ENCODE measurements at places on chromosomes 4 and X. TPM values are rescaled to one million over a fixed set of nuclear protein-coding genes. Genes with fewer than 3 reads are reported as not detected.

DNA sequence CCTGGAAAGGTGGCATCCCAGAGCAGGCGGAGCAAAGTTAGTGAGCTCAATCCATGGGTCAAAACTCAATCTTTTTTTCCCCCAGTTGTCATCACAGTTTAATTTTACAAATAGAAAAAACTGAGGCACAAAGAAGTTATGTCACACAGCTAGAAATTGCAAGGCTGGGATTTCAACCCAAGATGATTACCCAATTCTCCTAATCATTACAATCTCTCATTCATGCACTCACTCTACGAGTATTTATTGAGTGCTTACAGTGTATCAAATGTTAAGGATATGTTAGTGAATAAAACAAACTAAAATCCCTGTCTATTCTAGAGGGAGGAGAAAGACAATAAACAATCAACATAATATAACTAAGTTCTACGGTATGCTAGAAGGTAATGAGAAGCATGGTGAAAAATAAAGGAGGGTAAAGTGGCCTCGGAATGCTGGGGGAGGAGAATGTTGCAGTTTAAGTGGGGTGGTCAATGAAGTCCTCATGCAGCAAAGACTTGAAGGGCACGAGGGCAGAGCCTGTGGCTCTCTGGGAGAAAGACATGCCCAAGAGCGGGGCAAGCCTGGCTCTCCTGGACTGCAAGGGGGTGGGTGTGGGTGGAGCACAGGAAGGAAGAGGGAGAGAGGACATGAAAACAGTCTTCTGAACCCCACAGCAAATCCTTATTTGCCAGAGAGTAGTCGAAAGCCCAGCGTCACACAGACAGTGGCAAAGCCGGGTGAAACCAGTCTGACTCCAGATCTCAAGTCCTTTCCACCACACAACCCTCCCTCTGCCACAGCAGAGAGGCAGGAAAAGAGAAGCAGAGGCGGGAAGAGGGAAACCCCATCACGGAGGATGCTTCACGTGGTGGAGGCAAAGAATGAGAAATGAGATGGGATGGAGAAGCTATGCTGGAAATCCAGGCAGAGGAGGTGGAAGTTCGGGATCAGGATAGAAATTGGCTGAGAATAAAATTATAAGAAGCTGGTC lies 48.3 kb downstream of the RAB33B start:
- no peak for DNase-seq

DNA sequence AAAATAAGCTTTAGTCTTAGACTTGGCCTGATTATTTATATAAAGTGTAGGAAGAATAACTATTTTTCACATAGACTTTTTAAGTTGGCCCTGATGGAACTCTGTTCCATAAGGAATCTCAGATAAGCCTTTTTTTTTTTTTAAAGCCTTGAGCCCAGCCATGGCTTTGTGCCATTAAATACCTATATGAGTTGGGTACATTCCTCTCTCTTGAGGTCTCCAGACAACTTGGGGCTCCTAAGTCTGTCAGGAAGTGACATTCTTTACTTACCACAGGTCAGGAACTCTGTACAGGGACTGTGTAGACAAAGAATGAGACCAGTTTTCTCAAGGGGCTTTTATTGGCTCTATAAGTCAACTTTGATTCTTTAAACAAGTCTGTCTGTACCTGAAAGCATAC lies 27.1 kb upstream of the IGFBP7 start:
- no peak for DNase-seq

Gene FGF5
- not detected for total RNA-seq

DNA sequence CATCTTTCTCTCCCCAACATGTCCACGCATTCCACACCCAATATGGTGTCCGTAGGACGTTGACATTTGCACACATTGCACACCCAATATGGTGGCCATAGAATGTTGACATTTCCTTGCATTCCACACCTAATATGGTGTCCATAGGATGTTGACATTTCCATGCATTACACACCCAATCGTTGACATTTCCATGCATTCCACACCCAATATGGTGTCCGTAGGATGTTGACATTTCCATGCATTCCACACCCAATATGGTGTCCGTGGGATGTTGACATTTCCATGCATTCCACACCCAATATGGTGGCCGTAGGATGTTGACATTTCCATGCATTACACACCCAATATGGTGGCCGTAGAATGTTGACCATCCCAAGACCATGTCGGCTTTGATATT lies 88.4 kb upstream of the SHOX start:
- no peak for DNase-seq

DNA sequence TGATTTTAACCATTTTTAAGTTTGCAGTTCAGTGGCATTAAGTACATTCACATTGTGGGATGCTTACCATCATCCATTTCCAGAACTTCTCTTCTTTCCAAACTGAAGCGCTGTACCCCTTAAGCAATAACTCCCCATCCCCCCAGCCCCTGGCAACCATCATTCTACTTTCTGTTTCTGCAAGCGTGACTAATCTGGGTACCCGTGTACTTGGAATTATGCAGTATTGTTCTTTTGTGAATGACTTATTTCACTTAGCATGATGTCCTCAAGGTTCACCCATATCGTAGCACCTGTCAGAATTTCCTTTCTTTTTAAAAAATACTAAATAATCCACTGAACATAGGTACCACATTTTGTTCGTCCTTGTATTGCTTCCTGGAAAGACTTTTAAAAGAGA lies 32.9 kb downstream of the USP9X start:
- DNase-seq = no peak

DNA sequence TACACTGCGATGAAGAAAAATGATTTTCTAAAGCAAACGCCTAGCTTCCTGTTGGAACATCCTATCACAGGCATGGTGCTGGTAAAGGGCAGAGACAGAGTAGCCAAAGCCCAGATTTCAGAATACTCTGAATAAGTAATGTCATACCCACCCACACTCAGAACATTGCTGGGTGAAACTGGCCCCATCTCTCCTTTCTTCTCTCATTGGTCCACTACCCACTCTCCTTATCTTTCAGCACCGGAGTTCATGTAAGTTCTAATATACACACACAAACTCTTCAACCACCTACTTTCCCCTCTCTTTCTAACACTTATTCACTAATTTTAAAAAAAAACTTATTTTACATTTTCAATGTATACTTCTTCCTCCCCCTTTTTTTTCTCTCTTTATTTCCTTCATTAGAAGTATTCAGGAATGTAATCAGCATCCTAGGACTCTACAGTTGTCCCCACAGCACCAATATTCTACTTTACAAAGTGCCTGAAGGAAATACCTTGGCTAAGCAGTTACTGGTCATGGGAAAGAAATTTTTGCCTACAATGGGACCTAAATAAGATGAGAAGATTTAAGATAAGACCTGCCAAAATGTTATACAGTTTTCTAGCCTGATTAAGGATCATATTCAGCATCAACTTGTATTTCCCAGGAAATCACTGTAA lies 63.0 kb downstream of the SEC24D start:
- DNase-seq = no peak

GRCh38 chrX:22652596-22652995 lies 347.2 kb upstream of the DDX53 start:
- DNase-seq = no peak

- no peak for DNase-seq
These were observed 85.9 kb downstream of the MAOA start for GRCh38 chrX:43741843-43742573.

Data from hematopoietic multipotent progenitor cell (in vitro differentiated cells).